ENCODE measurements at places on chromosomes 6 and 20.
A peak's percentile ranks its signal among the peaks of the same experiment; 100 is the strongest.

GRCh38 chr20:44388466-44389023 lies 33.0 kb downstream of the HNF4A start:
- peak; percentile 68 for DNase-seq

GRCh38 chr20:56004611-56005388 lies 519 bp downstream of the CBLN4 start:
- DNase-seq = no peak

DNA sequence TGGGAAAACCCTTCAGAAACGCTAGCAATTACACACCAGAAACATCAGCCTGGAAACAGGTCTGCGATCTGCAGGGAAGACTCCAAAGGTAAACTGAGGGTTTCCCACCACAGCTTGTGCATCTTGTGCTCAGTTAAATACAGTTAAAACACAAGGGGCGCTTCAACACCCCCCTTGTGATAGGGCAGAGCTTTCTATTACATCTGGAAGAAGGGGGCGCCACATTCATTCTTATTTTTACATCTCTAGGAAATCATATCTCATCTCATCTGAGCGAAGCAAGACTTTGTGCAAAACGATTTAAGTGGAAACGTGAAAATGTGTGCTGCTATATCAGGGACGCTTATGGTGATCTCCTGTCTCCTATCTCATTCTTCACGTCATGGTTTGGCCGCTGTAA lies 58.5 kb downstream of the PRND start:
- peak; percentile 40 for DNase-seq

DNA sequence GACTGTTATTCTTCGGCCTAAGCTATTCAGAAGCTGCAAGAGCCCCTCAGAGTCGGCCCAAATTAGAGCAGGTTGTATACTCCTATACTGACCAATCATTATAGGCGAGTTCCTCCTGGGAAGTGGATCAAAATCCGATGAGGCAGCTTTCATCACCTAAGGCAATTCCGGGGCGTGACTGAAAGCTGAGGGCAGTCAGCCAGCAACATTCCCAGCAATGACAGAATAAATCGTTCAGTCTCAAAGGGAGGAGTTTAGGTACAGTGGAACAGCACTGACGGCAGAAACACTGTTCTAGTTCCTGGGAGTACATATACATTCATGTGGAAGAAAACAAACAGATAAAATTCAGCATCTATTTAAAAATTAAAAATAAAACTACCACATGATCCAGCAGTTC lies 10.8 kb downstream of the HLA-DQB2 start:
- DNase-seq = no peak

- DNase-seq = no peak
Observed at GRCh38 chr6:105592329-105592728, 189.4 kb upstream of the PREP start.

GRCh38 chr20:47735412-47736400 lies 49.6 kb downstream of the SULF2 start:
- DNase-seq = no peak

DNA sequence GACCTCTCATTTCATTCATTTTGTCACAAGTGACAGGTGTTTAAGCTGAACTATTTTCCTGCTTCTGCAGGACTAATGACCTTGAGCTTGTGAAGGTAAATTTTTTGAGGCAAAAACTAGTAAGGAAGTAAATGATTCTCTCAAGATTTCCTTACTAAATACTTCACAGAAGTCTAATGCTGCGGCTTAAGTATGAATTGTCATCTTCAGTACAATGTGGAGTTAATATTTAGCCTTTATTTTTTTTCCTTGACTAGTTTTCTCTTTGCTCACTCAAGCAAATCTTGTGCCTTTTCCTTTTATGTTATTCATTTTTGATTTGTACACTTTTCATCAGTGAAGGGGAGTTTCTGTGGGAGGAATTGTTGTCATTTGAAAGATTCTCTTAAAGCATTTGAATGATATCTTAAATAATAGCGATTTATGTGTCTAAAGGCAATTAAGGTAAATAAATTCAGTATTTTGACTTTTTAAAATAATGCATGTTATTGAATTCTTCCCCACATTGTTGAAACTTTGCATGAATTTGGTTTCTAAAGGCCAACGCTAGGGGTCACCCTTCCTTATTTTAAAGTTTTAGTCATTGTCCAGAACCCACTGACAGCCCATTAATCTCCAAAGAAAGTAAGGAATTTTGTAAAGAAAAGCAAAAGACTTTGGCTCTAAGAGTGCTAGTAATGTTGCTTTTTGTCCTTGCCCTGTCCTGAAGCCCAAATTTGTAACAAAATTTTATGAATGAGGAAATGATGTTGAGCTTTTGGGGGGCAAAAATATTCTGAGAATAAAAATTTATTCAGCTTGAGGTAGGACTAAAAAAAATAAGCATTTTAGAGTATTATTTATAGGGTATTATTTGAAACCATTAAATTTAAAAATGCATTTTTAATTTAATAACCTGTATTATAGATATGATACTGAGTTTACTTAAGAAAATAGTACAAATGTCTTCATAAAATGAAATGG lies 157.4 kb upstream of the LAMA2 start:
- DNase-seq = peak; percentile 21

- no peak for DNase-seq
Observed at GRCh38 chr6:16163066-16163465, 34.2 kb downstream of the MYLIP start.

DNA sequence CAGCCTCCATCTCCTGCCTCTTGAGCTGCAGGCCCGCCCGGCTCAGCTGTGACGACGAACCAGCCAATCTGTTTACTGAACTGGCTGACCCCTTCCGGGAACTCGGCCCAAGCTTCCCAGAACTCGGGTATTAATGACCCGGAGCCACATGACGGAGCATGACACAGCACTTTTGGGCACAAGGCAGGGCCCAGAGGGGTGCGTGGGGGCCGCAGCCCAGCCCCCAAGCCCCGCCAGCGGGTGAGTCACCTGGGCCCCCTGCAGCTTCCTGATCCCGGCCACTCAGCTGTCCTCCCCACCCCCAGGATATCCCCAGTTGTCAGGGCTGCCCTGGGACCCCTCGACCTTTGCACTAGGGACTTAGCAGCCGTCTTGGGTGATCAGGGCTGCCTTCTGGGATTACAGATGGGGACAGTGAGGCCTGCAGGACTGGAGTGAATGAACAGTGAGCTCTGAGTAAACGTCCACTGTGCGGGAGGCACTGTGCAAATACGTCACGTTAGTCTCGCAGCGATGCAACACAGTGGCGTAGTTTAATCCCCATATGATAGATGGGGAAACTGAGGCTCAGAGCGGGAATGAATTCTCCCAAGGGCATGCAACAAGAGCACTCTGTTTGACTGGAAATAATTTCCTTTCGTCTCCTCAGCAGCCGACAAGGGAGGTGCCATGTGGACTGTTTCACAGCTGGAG lies 102.1 kb downstream of the CEBPB start:
- DNase-seq = no peak

DNA sequence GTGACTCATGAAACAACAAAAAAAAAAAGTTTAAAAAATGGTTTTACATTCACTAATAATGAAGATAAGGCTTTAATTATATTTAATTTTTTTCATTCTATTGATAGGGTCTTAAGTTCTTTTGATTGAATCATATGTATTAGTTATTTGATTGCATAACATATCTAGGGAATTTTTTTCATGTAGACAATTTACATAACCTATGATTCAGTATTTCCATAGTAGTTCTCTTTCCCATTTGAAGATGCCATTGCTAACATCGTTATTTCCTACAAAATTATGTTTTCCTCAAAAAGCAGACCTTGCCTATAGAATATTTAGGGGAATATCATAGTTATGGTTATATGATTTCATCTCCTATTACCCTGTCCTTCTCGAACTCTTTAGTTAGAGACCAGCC lies 463.4 kb downstream of the TFAP2B start:
- no peak for DNase-seq

GRCh38 chr6:110116258-110116657 lies 63.2 kb downstream of the WASF1 start:
- no peak for DNase-seq

DNA sequence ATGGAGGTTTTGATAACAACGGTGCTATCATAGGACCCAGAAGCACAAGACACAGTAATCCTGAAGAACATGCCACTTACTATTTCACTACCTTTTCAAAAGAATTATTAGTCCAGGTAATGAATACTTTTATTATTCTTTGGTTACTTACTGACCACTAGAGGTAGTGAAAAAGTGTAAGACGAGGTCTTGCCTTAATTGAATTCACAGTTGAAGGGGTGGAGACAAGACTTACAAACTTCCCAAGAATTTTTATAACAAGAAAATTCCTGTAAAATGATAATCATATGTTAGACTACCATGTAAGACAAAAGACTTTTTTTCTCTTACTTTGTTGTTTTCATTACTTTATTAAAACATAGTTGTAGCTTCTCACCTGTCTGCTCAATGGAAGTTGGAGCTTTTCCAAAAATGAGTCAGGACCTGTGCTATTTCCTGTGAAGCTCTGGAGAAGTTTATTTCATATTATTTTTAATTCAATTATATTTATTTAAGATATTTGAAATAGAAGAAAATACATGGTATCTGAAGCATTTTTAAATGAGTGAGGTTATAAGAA lies 52.4 kb downstream of the DOP1A start:
- no peak for DNase-seq

- DNase-seq = no peak
Observed at GRCh38 chr6:70119218-70119835, 183.6 kb downstream of the COL9A1 start.

DNA sequence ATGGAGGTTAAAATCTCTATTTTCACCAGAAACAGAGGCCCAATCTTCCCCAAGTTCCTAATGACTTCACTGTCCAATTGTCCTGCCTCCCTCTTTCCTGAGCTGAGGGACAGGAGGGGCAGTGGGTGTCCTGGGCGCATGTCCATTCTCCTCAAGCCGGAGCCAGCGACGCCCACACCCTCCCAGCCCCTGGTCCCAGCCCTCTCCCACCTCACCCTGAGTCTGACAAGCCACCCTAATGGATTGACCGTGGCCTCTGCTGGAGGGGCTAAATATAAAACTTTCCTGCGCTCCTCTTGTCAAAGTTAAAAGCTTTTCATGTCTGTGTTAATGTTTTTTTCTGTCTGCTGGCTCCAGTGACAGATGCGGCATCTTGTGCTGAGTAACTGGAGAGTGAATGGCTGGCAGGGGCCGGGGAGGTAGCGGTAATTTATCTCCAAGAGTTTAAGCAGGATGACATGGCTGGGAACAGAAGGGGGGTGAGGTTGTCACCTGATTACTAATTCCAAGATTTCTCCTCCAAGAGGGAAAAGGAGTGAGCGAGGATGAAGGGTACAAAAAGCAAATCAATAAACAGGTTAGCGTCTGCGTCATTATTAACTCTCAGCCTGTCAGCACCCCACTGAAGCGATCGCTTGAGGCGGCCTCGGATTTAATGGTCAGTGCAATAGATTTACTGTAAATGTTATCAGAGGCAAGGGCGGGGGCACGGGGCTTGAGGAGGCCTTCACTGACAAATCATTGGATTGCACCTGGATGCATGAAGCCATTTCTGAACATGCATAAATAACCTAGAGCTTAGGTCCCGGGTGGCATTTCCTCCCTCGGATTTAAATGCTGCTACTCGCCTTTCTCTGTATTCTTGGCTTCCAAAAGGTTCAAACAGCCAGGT lies 118.1 kb upstream of the MAFB start:
- no peak for DNase-seq

- no peak for DNase-seq
Observed at GRCh38 chr6:31723245-31723979, at the start of gene MPIG6B. Gene MPIG6B, plus strand, starts transcription at chr6:31723373. Its CDS starts 11 bp downstream, at chr6:31723384.

DNA sequence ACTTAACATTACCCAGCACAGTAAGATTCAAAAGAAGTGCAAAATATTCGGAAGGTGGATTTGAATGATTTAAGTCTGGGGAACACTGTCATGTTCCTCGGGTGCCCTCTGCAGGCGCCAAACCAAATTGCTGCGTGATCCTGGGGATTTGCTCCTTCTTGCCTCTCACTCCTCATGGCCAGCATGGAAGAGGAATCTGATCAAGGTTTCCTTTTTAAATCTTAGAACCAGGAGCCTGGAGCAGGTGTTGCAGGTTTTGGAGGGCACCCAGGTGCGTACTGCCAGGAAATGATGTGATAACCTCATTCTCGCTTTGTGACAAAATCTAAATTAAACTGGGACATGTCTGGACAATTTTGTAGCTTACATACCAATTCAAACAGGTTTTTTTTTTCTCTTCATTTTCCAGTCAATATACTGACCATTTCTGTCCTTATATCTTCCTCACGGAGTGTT lies 8.1 kb upstream of the PFDN4 start:
- peak; percentile 72 for DNase-seq

DNA sequence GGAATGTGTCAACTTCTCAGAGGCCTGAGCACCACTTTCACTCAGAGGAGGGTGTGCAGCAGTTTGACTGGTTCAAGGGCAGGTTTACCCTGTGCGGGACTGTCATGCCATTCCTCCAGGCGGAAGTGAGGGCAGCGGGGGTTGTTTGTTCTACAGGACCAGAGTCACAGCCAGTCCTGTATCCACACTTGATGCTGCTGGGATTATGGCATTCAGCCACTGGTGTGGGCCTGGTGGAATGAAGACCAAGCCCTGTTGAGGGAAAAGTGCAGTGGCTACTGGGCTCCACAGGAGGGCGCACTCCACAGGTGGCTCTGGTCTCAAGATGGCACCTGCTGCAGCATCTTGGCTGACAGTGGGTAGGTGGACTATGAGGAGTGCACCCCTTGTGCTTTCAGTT lies 14.8 kb downstream of the SEMG2 start:
- no peak for DNase-seq

DNA sequence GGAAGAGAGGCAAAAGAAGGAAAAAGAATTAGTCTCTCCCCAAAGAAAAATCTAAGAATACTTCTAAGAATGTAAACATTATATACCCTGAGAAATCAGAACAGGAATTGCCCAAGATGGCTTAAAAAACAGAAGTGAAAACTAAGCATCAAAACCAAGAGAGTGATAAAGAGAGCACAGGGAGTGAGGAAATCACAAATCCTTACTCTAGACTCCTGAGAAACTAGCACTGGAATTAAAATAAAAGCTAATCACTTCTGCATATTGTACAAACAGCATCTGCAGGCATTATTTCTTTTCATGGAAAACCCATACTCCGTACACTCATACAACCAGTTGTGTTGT lies 285.7 kb downstream of the BTBD9 start:
- no peak for DNase-seq

DNA sequence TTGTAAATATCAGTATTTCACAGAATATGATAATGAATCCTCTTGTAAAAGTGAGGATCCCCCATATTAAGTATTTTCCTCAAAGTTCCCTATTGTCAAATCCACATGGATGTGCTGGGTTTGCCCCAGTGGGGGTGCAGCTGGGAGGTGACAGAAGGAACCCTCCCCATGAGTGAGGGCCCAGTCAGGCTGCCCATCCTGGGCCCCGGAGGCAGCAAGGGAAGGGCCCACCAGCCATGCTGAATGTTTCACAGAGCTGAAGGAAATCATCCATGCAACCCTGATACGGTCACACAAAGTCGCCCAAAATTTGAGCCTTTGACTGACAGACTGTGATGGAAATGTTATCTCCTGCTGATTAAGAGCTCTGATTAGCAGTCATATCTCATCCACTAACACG lies 39.7 kb downstream of the FRMD1 start:
- DNase-seq = no peak

All from CD4-positive, alpha-beta T cell treated with Interleukin-6 for 4 hours (primary cell).